MG63 (cell line): ENCODE measurements at places on chromosomes 12 and 14.
A peak's percentile ranks its signal among the peaks of the same experiment; 100 is the strongest.

- peak; percentile 92 for DNase-seq
Measured at GRCh38 chr14:31263485-31264133, 56.0 kb upstream of the HECTD1 start.

- no peak for DNase-seq
Measured at GRCh38 chr12:67638694-67639093, 9.9 kb upstream of the DYRK2 start.

GRCh38 chr14:76232800-76233199 lies 81.1 kb downstream of the GPATCH2L start:
- no peak for DNase-seq

DNA sequence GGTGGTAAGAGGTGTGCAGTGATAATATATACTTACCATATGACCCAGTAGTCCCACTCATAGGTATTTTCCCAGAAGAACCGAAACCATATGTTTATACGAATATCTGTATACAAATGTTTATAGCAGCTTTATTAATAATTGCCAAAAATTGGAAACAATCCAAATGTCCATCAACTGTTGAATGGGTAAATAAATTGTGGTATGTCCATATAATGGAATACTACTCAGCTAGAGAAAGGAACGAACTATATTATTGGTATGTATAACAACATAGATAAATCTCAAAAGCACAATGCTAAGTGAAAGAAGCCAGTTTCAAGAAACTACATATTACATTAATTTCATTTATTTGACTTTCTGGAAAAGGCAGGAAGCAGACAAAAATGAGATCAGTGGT lies 66.1 kb downstream of the TTLL5 start:
- DNase-seq = no peak

GRCh38 chr12:66244446-66244845 lies 55.4 kb downstream of the IRAK3 start:
- DNase-seq = no peak

DNA sequence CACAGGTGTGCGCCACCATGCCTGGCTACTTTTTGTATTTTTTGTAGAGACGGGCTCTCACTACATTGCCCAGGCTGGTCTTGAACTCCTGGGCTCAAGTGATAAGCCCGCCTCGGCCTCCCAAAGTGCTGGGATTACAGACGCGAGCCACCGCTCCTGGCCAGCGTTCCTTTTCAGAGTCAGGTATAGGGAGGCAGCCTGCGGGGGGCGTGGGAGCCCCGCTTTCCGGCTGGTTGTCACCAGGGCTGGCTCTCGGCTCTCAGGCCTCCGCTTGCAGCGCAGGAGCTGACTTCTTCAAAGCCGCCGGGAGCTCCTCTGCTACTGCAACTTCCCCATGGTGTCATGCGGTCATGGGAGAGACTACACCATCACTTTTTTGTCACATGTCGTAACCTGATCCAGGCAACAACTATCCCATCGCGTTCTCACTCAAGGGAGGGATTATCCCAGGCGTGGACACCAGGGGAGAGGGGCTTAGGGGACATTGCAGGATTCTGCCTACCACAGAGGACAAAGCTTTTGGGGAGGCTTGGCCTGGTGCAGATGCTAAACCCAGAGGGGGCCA lies 129.4 kb downstream of the SCARB1 start:
- no peak for DNase-seq

DNA sequence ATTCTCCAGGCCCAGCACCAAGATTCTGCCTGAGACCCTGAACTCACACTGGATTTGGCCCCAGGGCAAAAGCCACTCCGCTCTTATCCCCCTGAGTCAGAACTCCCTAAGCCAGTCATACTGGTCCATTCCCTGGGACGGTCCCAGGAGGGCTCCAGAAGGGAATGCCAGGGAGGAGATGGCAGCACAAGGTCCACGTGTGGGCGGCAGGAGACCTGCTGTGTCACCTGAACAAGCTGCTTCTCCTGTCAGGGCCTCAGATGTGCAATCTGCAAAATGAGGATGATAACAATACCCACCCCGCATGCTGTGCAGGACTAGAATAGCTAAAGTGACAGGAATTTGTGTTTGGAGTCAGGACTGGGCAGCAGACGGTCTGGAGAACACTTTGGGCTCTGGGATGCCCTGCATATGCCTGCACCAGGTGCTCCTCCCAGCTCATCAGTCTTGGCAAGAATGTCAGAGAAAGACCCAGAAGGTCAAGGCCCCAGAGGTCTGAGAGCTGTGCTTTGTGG lies 40.3 kb downstream of the CMKLR1 start:
- DNase-seq = no peak

DNA sequence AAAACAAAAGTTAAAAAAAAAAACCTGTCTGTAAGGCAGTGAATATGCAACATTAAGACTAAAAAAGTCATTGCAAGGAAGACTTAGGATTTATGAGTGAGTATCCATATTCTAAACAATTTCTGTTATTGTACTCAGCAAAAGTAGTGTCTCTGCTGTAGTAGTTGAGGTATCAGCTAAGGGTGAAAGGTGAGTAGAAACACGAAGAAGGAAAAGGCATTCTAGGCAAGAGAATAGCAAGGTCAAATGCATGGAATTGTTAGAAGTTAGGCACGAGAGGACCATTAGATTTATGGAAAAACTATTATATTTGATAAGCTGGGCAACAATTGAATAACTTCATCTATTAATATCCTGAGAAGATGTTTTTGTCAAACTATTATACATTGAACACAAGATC lies 1.8 kb downstream of the EID3 start:
- no peak for DNase-seq

GRCh38 chr12:62803756-62804155 lies 131.2 kb downstream of the PPM1H start:
- no peak for DNase-seq

DNA sequence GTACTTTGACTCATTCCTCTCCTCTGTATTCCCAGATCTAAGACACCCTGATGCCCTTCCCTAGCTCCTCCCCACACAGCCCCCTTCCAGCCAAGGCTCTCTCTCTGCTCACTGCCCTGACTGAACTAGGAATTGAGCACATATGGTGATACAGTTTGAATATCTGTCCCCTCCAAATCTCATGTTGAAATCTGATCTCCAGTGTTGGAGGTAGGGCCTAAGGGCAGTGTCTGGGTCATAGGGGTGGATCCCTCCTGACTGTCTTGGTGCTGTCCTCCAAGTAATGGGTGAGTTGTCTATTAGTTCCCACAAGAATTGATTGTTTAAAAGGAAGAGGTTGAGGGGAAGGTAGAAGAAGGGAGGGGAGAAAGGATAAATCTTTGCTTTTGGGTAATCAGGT lies 17.4 kb downstream of the CMKLR1 start:
- no peak for DNase-seq

DNA sequence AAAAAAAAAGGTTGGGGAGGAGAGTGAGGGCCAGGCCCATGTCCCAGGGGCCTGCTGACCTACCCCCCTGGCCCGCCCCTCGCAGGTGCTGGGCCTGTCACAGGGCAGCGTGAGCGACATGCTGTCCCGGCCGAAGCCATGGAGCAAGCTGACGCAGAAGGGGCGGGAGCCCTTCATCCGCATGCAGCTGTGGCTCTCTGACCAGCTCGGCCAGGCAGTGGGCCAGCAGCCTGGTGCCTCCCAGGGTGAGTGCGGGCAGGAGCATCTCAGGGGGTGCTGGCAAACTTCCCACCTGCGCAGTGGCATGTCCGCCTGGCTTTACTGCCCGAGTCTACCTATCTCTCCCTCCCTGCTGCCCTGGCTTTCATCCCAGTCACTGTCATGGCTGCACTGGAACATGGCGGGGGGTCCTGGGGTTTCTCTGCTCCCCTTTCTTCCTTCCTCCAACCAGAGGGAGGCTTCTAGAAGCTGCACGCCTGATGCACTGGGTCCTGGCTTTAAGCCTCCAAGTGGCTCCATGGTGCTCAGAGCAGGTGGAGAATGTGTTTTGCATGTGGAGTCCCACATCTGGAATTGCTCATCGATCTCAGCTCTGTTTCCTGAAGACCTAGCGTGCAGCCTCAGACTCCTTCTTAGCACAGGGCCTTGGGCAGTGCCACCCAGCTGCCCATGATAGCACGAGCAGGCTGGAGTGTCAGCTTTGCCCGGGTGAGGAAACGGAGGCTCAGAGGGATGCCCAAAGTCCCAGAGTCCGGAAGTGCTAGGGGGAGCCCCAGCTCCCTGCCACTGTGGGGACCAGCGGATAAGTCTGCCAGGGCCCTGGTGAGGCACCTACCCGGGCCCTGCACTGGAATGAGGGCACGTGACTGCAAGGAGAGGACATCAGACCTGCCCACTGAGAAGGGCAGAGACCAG lies 46.3 kb downstream of the PHETA1 start:
- DNase-seq = peak; percentile 69

DNA sequence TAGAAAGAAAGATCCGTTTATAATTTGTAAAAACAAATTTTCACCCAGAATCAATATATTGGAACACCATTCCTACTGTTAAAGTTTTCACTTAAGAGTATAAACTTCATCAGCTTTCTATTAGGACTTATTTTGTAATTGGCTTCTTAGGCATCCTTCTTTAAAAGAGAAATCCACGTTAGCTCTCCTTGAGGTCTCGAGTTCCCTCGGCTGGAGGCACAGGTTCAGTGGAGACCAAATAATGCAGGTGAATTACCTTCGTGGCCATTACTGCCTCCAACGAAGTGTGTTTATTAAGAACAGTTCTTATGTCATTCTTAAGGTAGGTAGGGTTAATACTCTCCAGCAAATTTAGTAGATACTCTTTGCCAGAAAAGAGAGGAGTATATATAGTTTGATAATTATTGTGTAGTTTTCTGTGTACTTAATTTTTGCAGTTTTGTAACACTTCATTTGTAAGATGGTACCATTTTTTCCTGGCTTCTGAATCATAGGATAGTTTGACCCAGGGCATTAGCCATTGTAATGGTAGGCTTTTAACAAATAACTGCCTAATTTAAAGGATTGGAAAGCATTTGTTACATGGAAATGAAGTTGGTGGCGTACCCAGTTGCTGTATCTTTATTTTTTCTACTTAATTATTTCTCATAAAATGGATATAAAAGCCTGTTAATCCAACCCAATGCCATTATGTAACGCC lies 2.2 kb downstream of the CALM1 start:
- DNase-seq = no peak

DNA sequence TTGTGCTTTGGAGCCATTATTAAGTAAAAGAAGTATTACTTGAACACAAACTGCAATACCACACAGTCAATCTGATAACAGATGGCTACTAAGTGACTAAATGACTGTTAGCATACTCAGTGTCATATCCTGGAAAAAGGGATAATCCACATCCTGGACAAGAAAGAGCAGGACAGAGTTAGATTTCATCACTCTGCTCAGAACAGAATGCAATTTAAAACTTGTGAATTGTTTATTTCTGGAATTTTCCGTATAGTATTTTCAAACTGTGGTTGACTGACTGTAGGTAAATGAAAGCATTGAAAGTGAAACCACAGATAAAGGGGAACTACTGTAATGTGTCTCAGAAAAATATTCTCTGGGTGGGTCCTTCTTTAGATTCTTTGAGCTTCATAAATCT lies 458.8 kb downstream of the TMEM117 start:
- DNase-seq = no peak
